Body of pancreas (tissue), 4 donors: ENCODE measurements at places on chromosomes 7 and 10. TPM values are rescaled to one million over a fixed set of nuclear protein-coding genes. Genes with fewer than 3 reads are reported as not detected.

Gene ACTL6B
- not detected for total RNA-seq

Gene KNDC1
- total RNA-seq: 3.3 TPM

Gene CRHR2
- total RNA-seq: 0.33 TPM

Gene TLL2
- not detected for total RNA-seq

Gene LRIT1
- not detected for total RNA-seq

Gene VAX1
- total RNA-seq: not detected
